ENCODE measurements at places on chromosomes 5 and 9.

DNA sequence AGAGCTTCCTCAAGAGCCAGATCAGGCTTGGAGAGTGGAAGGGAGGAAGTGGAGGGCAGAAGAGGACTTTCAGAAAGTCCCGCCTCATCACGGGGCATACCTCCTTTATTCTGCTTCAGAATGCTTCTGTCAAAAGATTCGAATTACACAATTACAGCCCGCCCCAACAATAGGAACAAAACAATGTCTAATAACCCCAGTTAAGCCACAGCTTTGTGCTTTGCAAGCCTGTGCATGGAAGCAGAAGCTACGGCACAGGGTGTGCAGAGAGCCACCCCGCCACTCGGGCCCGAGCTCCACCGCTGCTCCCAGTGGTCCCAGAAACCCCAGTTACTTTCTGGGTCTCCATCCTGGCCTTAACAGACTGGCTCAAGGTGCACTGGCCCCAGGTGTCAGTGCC, 23.5 kb downstream of the HNRNPH1 start:
- no peak for DNase-seq

DNA sequence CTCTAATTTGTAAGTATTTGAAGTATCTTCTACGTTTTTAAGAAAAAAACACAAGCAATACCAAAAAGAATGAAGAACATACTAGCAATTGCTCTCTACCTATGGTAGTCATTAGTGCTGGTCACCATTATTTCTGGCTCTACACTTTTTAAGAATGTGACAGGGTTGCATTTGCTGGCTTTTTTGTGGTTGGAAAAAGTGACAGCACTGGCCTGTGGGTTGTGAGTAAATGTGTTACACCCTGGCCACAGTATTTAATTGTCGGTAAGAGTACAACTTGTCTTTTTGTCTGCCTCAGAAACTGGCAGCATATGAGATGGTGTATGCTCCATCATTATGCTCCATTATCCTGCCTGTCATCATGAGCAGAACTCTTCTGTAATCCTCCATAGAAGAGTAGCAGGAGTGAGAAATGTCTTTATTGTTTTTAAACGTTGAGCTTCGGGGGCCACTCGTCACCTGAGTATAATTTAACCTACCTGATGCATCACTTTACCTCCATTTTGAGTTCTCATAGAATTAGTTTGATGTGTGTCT, 449.8 kb downstream of the ISL1 start:
- no peak for DNase-seq

GRCh38 chr9:116020801-116021200, 132.8 kb upstream of the PAPPA start:
- DNase-seq: no peak

DNA sequence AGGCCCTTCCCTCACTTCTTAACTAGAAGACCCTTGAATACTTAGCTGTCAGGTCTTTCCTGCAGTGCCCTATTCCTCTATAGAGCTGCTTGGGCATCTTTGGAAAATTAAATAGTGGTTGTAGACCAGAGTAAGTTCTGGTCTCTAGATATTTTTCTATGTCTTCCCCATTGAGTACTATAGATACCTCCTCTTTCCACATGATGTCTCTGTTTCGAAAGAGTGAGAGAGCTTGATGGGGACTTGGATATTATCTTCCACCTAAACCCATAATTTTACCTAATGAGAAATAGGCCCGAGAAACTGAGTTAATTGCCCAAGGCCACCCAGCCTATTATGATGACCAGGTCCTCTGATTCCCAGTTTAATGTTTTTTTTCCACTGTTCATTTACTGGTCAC, 40.2 kb downstream of the SPEF2 start:
- DNase-seq: no peak

DNA sequence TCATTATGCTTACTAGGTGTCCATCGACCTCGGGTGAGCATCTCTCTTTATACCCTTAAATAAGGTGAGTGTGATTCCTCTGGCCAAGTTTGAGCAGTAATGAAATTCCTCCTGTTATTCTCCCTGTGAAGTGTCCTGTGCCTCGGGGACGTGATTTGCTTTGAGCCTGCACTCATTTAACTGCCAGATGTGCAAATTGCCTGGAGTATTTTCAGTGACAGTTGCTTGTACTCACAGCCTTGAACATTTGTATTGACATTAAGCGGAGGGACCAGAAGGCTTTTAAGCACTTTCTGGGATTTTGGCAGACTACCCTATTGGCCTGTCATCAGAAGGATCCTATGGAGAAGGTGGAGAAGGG, 126.9 kb downstream of the DOCK2 start:
- DNase-seq: no peak

- no peak for DNase-seq
Observed at GRCh38 chr5:169838688-169839087, 141.6 kb downstream of the INSYN2B start.

DNA sequence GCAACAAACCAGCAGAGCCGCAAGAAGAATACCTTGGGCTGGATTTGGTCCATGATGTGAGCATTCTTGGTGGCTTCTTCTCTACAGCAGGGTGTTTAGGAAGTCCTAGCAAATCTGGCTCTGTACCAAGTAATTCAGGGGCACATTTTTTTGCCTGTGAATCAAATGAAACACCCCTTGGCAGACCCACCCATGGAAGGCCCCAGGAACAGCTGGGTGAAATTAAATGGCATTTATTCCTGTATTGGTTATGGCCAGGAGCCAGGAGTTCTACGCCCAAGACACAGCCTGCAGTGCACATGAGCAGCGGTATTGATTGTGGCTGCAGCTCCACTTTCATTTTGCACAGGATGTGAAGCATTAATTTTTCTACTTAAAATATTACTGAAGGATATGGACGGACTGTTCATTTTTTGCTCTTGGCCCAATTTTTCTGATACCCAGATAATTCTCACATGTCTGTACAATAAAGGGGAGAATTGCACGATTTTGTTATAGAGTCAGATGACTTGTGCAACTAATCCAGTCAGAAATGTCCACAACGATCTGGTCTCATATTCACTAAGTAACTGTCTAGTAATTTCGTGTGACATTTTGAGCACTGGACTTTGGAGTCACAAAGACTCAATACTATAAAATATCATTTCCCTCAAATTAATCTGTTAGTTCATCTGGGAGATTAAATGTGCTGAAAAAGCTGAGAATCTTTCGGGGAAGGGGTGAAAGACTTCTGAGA, 120.7 kb upstream of the APC start:
- DNase-seq: no peak

GRCh38 chr9:69149321-69149807, 24.7 kb upstream of the TJP2 start:
- DNase-seq: no peak

DNA sequence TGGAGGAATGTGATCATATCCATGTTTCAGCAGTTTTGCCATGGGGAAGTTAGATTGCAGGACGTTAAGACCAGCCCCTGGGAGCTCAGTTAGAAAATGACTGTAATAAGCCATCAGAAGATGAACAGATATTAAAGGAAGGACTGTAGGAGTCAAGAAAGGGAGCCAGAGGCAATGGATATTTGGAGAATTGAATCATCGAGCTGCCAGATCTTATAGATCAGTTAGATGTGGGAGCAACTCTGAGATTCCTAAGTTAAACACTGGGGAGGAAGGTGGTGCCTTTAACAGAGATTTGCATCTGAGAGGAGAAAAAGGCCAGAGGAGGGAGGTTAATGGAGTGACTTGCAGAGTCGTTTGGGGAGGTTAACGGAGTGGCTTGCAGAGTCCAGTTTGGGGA, 96.4 kb downstream of the ADCY2 start:
- no peak for DNase-seq

DNA sequence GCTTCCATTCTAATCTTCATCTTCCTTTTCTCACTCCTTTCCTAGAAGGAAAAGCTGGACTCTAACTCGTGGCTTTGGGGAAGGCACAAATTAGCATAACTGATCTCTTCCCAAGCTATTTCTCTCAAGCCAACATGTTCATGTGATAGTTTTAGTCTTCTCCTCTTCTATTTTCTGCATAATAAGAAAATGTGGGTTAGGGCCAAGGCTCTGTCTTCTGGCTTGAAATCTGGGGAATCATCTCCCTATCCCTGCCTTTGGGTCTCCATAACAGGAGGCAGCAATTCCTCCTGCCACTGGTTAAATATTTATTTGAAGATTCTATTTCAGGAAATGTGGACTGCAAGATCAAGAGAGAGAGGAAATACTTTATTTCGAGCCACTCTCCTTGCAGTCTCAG, 1669.6 kb downstream of the MAT2B start:
- DNase-seq: no peak

DNA sequence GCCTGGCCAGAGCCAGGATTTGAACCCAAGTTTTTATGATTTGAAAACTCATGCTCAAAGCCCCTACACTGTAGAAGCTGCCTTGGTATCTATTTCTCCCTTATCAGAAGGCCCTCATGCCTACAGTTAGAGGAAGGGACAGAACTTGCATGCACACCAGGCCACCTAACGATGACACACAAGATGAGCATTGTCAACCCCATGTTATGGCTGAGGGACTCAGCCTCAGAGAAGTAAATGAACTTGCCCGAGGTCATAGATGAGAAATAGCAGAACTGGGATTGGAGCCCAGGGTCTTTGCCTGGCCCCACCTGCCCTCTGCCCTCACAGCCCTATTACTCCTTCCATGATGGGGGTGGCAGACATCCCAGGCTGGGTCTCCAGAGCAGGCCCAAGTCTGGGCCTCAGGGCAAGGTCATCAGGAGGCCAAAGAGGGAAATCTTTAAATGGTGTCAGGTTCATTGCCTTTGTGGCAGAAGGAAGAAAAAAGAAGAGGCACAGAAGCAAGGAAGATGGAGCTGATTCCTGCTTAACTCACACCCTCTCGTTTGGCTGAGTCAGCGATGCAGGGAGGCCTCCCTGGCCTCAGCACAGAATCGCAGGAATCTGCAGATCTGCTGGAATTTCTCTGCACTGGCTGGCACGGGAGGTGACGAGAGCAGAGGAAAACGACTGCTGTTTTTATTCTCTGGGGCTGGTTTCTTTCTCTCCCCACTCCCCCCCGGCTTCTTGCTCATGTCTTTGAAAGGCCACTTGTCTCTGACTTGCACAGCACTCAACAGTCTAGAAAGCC, 20.6 kb upstream of the CRB2 start:
- no peak for DNase-seq

- DNase-seq: no peak
Observed at GRCh38 chr9:113999256-114000062, 78.6 kb downstream of the AMBP start.

DNA sequence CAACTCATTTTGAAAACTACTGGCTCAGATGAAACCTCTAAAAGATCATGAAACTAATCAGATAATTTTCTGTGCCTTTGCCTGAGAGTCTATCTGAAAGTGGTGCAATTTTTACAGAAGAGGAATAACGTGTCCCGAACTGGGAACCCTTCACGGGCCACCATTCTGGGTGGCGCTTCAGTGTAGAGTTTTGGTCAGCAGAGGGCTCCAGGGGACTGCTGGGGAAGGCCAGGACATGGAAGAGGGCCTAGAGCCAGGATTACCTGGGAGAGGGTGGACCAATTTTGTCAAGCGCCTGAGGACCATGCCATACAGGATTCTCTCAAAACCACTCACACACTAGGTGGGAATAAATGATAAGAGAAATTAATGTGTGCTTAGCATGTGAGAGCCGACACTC, 49.7 kb upstream of the PLEKHG4B start:
- DNase-seq: no peak

- DNase-seq: no peak
Observed at GRCh38 chr9:107750741-107751566, 261.4 kb upstream of the KLF4 start.

- no peak for DNase-seq
Observed at GRCh38 chr9:79193001-79193400, 378.8 kb upstream of the TLE4 start.

DNA sequence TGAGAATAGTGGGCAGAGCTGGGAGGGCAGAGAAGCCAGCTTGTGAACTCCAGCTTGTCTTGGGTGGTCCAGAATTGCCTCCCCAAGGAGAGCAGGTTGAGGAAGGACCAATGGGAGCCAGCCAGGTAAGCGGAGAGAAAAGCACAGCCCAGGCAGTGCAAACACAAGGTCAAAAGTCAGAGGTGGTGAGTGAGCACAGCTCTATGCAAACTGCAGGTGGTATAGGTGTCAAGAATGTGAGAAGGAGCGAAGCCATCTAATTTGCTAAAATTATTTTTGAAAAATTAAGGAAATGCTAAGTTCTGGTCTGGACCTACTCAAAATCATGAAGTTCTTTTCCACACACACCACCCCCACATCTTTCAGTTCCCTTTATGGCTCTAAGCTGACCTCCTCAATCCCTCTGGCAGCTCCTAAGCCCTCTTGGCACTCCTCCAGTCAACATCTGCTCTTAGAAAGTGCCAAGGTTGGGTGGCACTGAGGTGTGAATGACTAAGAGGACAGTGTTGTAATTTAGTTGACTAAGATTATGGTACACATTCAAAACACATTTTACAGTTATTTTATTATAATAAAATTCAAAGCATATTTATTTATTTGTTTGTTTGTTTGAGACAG, 6.6 kb upstream of the OTULINL start:
- no peak for DNase-seq

- no peak for DNase-seq
Observed at GRCh38 chr9:114900942-114901802, 29.2 kb downstream of the TNFSF8 start.

- no peak for DNase-seq
Observed at GRCh38 chr5:137022725-137023124, 476.4 kb downstream of the SPOCK1 start.

GRCh38 chr5:80569961-80570786, at the start of gene ANKRD34B:
ANKRD34B (minus strand) TSS chr5:80570280; CDS start chr5:80560019, 10,261 bp downstream.
- no peak for DNase-seq

DNA sequence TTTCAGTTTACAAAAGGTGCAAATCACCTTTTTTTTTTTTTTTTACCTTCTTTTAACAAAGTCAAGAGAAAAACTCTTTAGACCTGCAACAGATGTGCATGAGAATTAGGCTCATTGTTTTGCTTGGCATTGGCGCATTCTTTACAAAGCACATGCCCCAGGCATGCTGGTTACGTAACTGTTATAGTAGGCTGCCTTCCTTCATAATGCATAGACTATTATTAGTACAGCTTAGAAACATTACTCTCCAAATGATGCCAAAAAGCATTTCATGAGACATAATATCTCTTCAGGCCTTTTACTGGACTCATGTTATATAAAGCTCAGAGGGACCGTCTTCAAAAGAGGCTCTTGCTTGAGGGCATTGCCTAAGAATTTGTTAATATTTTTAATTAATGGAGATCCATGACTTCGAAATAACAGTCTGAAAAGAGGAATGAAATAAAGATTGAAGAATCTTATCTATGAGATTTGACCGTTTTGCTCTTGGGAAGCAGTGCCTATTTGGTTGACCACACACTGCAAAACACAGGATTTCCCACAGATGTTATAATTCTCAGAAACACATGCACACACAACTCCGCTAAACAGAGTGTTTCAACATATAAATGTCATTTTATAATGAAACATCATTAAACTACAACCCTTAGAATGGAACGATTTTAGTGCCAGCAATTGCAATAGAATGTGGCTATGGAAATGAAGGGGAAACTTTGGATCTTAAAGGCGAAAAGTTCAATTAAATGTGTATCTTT, 478.7 kb downstream of the PRR16 start:
- no peak for DNase-seq
